OCI-LY7 (cell line): ENCODE measurements at places on chromosomes 3 and 15. TPM values are rescaled to one million over a fixed set of nuclear protein-coding genes. Genes with fewer than 3 reads are reported as not detected.

- DNase-seq = no peak
Observed at GRCh38 chr15:87850916-87851315, 405.6 kb downstream of the NTRK3 start.

GRCh38 chr3:3110749-3111361 lies 681 bp upstream of the IL5RA start:
- no peak for DNase-seq

RASL12 gene
- not detected in 2 replicates for total RNA-seq

CD200R1 gene
- total RNA-seq = 0.17 and 0.25 TPM in 2 replicates

DUOXA2 gene
- not detected in 2 replicates for total RNA-seq

- no peak for DNase-seq
Observed at GRCh38 chr15:78301828-78302227, 2.4 kb upstream of the SKIC8 start.

INSYN1 gene
- not detected in 2 replicates for total RNA-seq

LMCD1 gene
- not detected in 2 replicates for total RNA-seq

DNA sequence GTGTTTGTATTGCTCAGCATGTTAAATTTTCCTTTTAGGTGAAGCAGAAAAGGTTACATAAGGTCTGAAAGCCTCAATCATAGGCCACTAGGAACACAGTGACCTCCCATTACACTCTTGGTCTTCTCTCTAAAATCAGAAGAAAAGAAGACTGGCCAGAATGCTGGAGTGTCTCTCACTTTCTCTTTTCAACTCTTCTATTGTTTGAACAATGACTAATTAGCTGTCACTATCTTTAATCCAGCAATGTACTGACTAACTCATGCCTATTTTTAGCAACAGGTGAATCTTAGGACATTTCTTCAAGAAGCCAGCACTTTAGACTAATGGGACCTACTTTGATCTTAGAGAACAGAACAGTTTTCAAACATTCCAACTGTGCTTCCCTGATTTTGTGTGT lies 142.8 kb downstream of the TGFBR2 start:
- no peak for DNase-seq

GPR149 gene
- not detected in 2 replicates for total RNA-seq

GRCh38 chr15:74907163-74907870 lies 666 bp upstream of the FAM219B start:
- DNase-seq = no peak

- no peak for DNase-seq
Observed at GRCh38 chr15:59304034-59304795, 68.5 kb downstream of the MYO1E start.

GRCh38 chr3:98172621-98173020 lies 6.1 kb downstream of the OR5H15 start:
- DNase-seq = no peak

SCG5 gene
- total RNA-seq = 4.1 and 4.7 TPM in 2 replicates

GRCh38 chr3:63768386-63768785 lies 50.7 kb upstream of the C3orf49 start:
- DNase-seq = no peak

DNA sequence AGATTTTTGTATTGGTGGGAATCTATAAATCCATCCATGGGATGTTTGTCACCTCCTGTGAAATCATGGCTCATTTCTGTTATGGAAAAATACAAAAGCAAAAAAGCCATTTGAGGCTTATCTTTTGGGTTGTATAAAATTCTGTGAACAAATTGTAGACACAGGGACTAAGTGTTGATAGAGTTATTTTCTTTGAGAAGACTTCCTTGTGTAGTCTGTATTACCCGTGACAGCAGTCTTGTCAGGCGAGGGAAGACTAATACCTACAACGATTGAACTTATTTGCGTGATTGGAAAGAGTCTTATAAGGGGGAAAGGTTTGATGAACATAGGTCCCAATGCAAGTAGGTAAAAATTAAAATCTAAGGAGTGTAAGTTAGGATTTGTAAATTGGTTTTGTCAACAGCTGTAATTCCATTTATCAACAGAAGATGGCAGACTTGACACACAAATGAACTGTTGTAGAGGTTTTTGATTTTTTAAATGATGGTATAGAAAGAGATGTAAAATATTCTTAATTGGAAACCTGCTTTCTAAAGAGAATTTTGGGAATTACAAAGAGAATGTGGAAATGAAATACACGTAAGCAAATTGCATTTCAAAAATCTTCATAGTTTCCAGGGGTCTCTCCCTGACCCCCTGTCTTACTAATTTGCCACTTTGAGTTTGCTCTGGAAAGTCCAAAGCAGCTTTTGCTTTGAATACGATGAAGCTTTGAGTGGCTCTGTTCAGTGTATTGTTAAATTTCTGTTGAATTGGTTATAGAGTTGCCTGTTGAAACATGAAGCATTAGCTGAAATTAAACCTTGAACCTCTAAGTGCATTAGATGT lies 33.2 kb downstream of the SLC25A26 start:
- peak; percentile 46 for DNase-seq

DNA sequence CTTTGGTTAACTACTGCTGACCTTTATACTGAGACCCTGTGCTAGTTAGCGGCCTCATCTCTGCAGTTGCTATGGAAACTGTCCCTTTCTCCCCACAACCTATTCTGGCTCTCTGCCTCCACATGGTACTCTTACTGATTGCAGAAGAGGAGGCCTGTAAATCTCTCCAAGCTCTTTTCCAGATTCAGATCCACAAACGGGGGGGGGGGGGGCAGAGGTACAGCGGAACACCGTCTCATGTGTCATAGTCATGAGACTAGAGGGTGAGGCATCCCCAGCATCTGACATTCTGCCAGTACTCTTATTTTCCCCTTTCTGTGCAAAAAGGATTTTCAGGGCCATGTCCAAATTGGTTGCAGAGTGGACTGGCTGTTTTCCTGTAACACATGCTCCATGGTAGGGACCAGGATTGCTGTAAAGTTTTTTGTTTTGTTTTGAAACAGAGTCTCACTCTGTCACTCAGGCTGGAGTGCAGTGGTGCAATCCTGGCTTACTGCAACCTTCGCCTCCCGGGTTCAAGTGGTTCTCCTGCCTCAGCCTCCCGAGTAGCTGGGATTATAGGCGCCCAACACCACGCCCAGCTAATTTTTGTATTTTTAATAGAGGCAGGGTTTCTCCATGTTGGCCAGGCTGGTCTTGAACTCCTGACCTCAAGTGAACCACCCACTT lies 8.3 kb upstream of the MAP1A start:
- no peak for DNase-seq

GOLGA6L1 gene
- not detected in 2 replicates for total RNA-seq

GRCh38 chr3:131363275-131363674 lies 18.3 kb upstream of the NUDT16 start:
- DNase-seq = no peak
